ENCODE measurements at places on chromosomes 12 and 14.

DNA sequence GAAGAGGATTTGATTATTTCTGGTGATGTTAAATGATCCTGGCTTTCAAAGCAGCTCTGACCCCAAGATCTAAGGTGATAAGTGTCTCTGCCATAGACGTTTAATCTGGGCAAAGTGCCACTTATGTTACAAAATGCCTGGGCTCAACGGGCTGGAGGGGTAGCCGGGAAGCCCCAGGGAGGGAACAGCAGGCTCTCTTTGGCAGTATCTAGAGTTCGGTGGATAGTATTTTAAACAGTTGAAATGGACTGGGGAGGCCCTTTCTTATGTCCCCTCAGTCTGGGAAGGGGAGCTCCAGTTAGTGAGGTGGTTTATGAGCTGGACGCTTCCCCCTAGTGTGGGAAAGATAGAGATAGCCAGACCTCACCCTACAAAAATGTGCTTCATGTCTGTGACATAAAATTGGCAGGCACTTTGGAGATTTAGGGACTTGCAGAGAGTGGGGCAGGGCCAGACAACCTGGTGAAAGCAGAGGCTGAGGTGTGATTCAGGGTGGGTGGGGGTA is 5.5 kb upstream of the HOXC11 start:
- no peak for DNase-seq

DNA sequence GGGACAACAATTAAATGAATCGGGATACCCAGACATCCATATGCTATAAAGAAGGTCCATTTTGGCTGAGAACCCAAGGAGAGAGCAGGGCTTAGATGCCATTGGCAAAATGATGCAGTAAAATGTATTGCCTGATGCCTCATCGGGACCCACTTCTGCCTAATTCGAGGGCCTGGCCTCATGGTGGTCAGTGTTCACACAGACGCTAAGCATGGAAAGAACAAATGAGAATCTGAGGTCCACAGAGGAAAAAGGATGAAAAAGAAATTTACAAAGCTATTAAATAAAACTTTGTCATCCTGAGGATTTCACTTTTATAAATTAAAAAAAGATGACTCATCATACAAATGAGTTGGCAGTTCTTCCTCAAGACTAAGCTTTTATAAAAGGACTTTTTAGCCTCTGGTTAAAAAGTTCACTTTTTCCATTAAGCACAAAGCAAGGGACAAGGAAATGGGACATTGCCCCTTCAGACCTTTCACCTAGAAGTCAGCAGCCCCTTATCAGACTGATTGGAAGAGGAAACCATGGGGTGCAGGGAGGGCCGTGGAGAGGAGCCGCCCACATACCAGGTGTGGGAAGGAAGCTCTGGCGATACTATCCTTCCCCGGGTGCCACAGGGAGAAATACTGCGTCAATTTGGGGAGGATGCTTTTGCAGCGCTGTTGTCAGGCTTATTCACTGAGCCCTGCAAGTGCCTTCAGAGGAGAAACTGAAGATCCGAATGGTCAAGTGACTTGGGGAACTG is 176.0 kb downstream of the EGLN3 start:
- no peak for DNase-seq

- DNase-seq, result no peak
Measured at GRCh38 chr12:71032933-71033332, 112.4 kb upstream of the PTPRR start.

GRCh38 chr12:83018088-83018487 is 331.4 kb downstream of the TMTC2 start:
- no peak for DNase-seq

GRCh38 chr12:74401035-74401434 is 136.6 kb upstream of the ATXN7L3B start:
- no peak for DNase-seq

DNA sequence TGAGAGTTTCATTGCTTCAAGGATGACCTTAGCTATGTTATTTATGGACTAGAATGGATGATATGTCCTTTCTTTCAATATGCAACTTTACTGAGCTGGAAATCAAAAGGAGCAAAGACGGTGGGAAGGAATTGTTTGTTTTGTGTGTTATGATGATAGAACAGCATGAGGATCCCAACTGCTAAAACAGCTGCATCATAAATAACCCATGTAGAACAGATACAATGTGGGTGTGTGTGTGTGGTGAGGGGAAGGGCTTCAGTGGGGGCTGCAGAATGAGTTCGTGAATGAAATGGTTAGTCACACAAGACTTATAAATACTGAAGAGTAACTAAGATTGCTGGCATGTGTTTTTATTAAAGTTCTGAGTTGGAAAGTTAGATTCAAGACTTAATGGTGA is 80.1 kb downstream of the DACT1 start:
- DNase-seq, result no peak

- DNase-seq, result no peak
Measured at GRCh38 chr14:102991376-102991775, 66.0 kb downstream of the CDC42BPB start.

- DNase-seq, result no peak
Measured at GRCh38 chr12:85089792-85090191, 53.6 kb downstream of the LRRIQ1 start.

DNA sequence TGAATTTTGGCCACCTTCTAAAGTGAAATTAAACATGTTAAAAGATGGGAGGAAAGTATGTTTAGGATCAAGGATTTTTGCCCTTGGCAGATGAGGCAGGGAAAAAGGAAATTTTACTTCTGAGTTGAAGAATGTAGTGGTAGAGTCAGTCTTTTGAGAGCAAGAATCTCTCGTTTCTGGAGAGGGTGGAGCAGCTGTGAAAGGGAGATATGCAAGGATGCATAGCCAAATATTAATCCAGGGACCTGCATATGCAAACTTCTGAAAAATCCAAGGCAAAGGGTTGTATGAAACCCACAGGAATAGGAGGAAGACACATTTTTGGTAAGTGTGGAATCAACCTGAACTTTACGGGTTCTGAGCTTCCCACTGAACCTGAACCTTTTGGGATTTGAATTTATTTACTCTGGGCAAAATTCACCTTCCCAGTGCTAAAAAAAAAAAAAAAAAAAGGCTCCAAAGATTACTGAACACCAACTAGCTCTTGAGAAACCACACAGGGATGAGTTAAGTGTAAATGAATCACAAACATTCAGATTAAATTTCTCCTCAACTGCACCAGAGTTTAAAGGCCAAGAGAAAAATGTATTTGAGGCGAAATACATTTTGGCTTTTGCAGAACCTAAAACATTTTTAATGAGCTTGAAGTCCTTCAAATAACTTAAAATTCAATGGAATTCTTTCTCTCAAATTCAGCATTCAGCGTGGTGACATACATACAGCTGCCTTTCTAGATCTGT is 187.1 kb upstream of the CDKN3 start:
- no peak for DNase-seq

GRCh38 chr14:77364146-77364545 is 12.7 kb downstream of the TMED8 start:
- no peak for DNase-seq

DNA sequence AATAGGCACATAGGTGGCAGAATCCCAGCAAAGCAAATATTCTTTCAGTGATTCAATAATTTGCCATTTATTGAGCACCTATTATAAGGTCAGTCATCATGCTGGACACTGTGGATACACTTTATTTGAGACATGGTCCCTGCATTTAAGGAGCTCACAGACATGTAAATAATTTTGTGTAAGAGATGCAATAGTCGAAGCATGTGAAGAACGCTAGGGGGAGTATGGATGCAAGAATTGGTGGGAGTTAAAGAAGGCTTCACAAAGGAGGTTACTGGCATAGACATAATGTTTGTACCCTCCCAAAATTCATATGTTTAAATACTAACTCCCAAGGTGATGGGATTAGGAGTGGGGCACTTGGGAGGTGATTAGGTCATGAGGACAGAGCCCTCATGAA is 260.6 kb upstream of the GARIN6 start:
- DNase-seq, result no peak

DNA sequence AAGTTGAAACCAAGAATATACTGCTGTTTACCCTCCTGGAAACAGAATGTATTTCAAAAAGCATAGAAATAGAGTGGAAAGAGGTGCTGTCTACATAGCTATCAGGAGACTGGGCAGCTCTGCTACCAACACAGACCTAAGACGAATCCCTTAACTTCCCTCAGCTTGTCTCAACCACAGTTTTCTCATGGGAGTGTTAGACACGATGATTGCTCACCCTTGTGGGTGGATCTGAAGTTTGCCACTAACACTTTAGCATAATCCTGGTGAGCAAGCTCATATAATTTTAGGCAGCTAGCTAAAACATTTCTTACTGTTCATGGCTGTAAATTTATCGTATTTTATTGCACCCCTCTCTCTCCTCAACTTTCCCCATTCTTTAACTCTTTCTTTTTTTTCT is 38.5 kb downstream of the C12orf75 start:
- no peak for DNase-seq

- no peak for DNase-seq
Measured at GRCh38 chr12:29242921-29243431, 93.9 kb downstream of the FAR2 start.

DNA sequence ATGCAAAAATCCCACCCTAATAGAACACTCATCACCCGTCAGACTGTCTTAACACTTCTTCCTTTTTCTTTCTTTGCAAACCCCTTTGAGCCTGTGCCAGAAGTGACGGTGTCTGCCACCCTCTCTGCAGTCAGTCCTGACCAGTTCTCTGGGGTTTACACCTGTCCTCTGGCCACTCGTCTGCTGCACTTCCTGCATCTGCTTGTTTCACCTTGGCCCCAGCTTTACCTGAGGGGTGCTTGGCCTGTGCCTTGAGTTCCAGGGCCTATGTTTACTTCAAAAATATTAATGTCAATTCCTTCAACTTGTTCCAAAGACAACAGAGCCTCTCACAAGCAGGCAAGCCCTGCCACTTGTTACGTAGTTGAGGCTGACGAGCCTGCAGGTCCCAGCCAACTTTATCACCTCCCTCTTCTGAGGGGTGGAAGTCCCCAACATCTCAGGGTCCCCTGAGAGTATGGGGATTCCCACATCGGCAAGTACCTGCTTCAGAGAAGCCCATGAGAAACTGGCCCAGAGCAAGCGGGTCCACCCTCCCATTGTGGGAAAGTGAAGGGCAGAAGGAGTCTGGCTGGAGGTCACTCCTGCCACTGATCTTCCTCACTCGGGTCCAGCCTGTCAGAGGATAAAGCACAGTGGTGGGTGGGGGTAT is 205.4 kb downstream of the DAD1 start:
- DNase-seq, result no peak

DNA sequence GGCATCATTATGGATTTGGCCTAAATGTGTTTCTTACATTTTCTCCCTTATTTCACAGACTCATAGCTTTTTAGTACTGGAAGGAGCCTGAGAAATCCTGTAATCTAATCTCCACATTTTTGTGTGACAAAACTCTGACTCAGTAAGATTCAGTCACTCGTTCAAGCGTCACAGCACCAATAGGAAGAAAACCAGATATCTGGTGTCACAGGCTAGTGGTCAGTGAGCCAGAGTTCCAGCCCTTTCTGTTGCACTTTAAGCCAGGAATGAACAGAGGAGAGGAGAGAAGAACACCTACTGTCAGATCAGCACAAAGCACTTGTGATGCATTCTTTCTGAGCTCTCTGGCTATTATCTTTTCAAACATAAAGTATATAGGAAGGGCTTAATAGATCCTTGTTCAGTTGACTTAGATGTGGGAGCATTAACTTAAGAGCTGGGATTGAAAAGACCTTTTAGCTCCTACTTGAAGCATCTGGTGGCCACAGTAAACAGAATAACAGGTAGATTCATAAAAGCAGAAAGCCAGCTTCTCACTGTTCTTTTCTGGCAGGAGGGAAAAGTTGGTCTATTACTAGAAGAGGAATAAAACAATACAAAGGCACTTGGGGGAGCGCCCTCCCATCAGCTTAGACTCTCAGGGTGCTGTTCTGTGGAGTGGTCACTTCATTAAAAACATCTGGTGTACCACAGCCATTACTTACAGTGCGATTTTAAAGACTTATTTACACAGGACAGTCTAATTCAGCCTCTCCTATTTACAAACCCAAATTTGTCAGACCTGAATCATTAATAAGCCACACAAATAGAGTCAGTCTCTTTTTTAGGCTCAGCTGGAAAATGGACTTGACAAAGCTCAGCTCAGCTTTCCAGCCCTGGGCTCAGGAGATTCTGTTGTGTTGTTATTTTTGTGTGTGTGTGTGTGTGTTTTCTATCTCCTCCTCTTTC is 12.2 kb upstream of the NID2 start:
- no peak for DNase-seq

- DNase-seq, result no peak
Measured at GRCh38 chr12:121713257-121713777, 765 bp downstream of the TMEM120B start.

DNA sequence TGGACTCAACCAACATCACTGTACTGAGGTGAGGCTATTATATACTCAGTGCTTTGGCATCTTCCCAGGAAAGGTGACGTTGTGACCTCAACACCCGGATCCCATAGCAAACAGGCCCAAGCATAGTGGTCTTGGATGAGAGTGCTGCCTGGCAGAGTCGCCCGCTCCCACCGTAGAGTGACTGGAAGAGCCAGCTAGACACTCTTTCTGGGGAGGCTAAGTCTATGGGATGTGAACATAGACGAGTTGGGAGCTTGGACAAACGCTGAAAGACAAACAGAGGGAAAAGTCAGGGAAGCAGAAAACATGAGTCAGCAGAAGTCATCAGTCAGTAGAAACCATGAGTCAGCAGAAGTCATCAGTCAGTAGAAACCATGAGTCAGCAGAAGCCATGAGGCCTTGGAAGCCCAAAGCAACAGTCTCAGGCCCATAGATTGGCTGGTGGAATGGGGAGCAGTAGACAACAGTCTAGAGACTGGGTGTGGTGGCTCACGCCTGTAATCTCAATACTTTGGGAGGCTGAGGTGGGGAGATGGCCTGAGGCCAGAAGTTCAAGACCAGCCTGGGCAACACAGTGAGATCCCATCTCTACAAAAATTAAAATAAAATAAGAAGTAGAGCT is 66.4 kb upstream of the MAP1LC3B2 start:
- DNase-seq, result no peak

DNA sequence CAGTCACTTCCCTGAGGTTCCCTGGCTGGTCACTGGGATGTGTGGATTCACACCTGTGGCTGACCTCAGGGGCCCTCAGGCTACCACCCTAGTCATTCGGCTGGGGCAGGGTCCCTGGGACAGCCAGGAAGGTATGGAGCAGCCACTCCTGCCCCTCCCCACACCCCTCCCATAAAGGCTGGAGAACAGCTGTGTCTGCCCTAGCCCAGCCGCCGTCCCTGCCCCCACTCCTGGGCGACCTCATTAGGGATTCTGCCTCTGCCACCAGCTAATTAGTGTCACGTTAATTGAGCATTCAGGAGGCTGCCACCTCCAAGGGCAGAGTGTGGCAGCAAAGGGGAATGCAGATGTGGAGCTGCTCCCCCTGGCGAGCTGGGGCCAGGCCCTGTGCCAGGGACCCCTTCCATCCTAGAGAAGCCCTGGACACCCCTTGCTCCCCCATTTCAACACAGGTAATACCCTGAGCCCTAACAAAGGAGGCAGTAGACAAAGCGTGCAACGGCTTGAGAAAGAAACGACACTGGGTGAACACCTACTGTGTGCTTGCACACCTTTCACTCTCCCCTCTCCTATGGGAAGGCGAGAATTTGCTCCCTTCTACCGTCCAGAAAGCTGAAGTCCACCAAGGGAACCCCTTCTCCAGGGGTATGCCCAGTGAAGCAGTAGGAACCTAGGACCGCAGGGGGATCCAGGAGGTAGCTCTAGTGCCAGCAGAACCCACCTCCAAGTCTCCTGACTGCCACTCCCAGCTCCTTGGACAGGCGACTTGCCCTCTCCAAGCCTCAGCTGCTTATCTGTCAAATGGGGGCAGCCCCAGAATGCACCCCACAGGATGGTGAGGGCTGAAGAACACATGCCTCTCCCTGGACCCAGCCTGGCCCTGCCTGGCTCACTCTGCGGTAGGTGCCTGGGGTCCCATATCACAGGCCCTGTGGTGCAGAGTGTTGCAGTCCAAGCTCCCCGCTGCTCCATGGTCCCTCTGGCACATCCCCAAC is 45.1 kb downstream of the FAM222A start:
- no peak for DNase-seq

GRCh38 chr12:48956279-48957140 is 777 bp downstream of the ARF3 start:
- DNase-seq, result no peak
